ENCODE measurements at places on chromosomes 16 and 17. TPM values are rescaled to one million over a fixed set of nuclear protein-coding genes. Genes with fewer than 3 reads are reported as not detected.

- peak; percentile 89 for ATAC-seq
Measured at GRCh38 chr16:57485916-57486857, at the start of gene DOK4. Gene DOK4 (minus strand): TSS chr16:57486493. CDS start chr16:57479507, 6,986 bp downstream.

- ATAC-seq: no peak
Measured at GRCh38 chr16:88746506-88746905, 38.5 kb downstream of the PIEZO1 start.

GRCh38 chr16:73142053-73142854 is 94.3 kb upstream of the ZFHX3 start:
- no peak for ATAC-seq

DNA sequence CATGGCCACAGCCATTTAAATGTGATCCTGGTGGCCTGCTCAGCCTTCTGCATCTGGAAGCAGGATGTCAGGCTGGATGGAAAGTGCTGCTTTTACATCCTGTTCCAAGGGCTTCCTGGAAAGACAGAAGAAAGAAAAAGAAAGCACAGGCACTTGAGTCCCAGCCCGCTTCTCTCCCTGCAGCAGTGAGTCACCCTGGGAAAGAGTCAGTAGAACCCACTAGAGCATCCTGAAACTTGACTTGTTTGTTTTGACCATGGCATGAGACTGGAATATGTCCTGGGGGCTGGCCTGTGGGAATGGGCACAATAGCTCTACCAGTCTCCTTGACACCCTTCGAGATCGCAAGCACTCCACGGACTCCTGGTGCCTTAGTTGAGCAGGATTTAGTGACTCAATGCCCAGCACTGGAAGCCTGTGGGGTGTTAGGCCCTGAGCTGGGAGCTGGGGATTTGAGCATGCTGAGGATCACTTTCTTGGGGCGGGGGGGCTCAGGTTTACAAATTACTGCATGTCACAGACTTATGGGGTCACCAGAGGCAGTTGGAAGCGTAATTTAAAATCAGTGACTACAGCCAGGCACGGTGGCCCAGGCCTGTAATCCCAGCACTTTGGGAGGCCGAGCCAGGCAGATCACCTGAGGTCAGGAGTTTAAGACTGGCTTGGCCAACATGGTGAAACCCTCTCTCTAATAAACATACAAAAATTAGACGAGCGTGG is 22.1 kb upstream of the GNA13 start:
- ATAC-seq: peak; percentile 32

GRAPL gene
- 0.48 TPM for total RNA-seq

- no peak for ATAC-seq
Measured at GRCh38 chr17:72862276-72862999, 230.1 kb downstream of the SLC39A11 start.

GRCh38 chr17:61663310-61663709 is 72.3 kb upstream of the NACA2 start:
- ATAC-seq: no peak

DNA sequence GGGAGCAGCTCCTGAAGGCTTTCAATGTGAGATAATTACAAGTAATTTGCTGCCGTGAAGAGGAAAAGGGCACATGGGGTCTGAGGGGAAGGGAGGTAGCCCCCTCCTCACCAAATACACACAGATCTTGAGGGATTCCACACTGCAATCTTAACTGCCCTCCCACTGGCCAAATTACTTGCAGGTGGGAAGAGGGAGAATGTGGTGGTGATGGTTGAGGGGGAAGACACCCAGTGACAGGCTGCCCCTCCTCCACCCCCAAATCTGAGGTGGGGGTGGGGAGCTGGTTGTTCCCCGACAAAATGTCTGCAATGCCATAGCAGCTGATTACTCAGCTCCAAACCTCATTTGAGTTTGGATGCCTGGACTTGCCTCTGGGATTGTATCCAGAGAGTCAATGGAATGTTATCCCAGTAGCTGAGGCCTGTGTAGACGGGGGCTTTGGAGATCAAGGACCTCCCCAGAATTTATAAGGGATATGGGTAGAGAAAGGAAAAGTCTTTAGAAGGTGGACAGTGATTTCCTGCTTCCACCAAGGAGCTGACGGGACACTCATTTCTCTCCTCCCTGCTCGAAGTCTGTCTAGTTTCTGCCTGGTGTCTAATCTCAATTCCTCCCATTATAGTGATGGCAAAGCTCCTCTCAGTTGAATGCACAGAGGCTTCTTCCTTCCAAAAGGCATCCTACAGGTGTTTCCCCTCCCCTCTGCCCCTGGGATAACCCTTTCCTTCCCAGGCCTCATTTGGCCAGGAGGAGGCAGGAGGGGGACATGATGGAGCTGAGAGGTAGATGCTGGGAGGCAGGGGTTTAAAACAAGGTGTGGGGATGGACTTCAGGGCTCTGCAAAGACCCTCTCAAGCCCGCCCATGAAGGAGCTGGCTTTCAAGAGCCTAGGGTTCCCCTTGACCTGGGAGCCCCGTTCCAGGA is 8.7 kb downstream of the DLX4 start:
- ATAC-seq: no peak

GRCh38 chr16:78501744-78502143 is 402.3 kb downstream of the WWOX start:
- ATAC-seq: no peak

DNA sequence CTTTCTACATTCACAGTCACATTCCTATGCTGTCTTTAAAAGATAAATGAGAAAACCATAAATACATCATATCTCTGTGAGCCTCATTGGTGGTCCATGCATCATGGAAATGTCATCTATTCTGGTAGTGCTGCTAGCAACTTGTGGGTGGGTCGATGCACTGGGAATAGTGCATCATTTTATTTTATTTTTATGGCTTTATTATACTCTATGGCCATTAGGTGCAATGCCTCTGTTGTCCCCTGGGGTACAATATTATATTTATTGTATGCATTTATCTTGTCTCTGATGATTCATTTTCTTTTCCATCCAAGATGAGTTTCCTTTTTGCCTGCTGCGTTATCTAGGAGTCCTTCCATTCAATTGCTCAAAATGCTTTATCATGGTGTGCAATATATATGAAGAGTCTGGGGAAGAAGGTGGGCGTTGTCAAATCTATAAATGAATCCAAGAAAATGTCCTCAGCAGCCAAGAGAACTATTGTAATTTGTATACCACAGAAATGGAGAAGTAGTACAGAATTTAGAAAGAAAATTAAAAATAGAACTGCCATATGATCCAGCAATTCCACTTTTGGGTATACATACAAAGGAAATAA is 324.0 kb downstream of the KCNJ2 start:
- no peak for ATAC-seq

NT5M gene
- total RNA-seq: 0.64 TPM

GRCh38 chr16:31074814-31075183 is 577 bp downstream of the ZNF646 start:
- no peak for ATAC-seq

- ATAC-seq: no peak
Measured at GRCh38 chr17:54795046-54795445, 105.6 kb upstream of the TOM1L1 start.

GNG13 gene
- total RNA-seq: not detected

CD7 gene
- total RNA-seq: 0.80 TPM

HCFC1R1 gene
- 26.6 TPM for total RNA-seq

GRCh38 chr17:33657181-33657580 is 364.1 kb upstream of the ASIC2 start:
- no peak for ATAC-seq

GRCh38 chr16:75264999-75265910 is 13.8 kb upstream of the BCAR1 start:
- peak; percentile 19 for ATAC-seq

- peak; percentile 12 for ATAC-seq
Measured at GRCh38 chr17:82924812-82925211, 85.0 kb upstream of the ZNF750 start.

- no peak for ATAC-seq
Measured at GRCh38 chr17:66747578-66748275, 87.2 kb upstream of the CACNG5 start.

DNA sequence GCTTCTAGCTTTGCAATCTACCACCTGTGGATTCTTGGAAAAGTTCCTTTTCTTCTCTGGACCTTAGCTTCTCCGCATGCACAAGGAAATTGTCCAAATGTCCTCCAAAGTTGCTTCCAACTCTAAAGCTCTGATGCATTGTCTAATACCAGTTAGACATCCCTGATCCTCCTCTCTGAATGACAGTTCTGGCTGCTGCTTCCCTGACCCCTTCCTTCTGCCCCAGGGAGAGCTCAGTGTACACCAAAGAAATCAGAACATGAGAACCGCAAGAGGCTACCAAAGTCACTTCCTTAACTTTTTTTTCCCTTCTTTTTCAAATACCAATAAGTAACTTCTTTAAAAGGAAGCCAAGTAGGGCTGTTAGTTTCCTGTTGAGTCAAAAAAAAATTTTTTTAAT is 79.7 kb upstream of the CES5A start:
- no peak for ATAC-seq

DNA sequence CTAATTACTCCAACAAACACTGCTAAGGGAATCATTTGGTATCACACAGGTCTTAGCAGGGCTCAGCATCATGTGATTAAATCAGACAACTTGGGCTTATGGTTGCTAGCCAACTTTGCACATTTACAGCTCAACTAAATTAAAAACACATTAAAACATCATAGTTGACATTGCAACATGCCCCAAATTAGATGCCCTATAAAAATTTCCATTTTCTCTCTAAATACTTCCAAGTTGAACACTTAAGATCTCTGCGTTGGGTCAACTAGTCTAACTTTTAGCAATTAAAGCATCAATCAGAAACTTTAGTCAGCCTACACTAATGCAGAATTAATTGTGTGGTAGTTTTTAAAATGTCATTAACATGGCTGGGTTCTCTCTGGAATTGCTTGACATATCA is 12.1 kb downstream of the DNAJC7 start:
- no peak for ATAC-seq

- ATAC-seq: peak; percentile 35
Measured at GRCh38 chr17:47615766-47616424, 33.8 kb upstream of the KPNB1 start.

ADAD2 gene
- 1.1 TPM for total RNA-seq

GRCh38 chr17:44282264-44282663 is 14.3 kb upstream of the SLC4A1 start:
- no peak for ATAC-seq

GRCh38 chr16:825341-826061 is 25.0 kb upstream of the GNG13 start:
- no peak for ATAC-seq

ANKRD40CL gene
- not detected for total RNA-seq

GRCh38 chr17:66677201-66677981 is 157.5 kb upstream of the CACNG5 start:
- ATAC-seq: peak; percentile 73
